ENCODE measurements at places on chromosomes 16 and 17. TPM values are rescaled to one million over a fixed set of nuclear protein-coding genes. Genes with fewer than 3 reads are reported as not detected.

The KRTAP9-2 gene
- not detected for polyA plus RNA-seq

The RNF227 gene
- polyA plus RNA-seq = 4.7 TPM

The ABCA10 gene
- 1.9 TPM for polyA plus RNA-seq

The SLC5A10 gene
- 0.55 TPM for polyA plus RNA-seq

The RHBDF1 gene
- 30.4 TPM for polyA plus RNA-seq

The CFAP97D1 gene
- polyA plus RNA-seq = 0.10 TPM

The KCNAB3 gene
- polyA plus RNA-seq = 10.6 TPM

The UNC45B gene
- 0.16 TPM for polyA plus RNA-seq

The NOD2 gene
- 0.30 TPM for polyA plus RNA-seq

The IL34 gene
- polyA plus RNA-seq = 0.87 TPM

- no peak for DNase-seq
Observed at GRCh38 chr16:86865851-86866662, 287.7 kb downstream of the FOXL1 start.

DNA sequence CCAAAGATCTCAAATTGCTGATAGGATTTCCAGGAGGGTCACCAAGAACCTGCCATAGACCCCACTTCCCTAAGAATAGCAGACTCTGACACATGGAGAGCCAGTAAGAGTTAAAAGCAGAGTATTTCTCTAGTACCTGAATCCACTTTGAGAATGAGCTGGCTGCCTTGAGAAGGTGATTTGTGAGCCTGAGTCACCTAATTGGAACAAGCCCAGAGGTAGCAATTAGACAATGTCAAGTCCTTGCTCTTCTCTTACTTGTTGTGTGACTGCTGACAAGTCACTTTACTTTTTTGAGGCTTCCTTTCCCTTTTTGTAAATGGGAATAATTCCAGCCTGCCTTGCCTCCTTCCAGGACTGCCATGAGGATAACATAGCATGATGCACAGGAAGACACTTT lies 76.1 kb upstream of the ASIC2 start:
- DNase-seq = no peak

GRCh38 chr17:8285270-8286181 lies 2.9 kb upstream of the RANGRF start:
- no peak for DNase-seq

DNA sequence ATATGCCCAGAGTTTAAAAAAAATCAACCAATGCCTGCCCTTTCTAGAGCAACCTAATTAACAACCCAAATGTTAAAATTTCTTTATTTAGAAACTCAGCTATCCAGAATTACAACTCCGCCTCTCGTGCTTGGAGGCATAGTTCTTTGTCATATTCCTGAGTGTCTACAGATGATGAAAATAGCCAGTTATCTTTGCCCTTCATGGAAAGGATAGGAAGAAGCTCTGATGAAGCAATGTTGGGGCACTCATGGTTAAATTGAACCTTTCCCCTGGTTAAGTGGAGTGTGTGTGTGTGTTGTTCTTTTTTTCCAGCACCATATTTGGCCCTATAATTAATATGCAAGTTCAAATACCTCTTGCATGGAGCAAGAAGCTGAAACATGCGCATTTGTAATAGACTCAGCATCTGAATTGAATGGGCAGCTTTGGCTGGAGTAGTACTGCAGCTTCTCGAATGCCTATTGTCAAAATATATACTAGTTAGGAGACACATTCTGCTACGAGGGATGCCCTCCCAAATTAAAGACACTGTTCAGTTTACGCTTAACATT lies 506.2 kb downstream of the WWOX start:
- no peak for DNase-seq

DNA sequence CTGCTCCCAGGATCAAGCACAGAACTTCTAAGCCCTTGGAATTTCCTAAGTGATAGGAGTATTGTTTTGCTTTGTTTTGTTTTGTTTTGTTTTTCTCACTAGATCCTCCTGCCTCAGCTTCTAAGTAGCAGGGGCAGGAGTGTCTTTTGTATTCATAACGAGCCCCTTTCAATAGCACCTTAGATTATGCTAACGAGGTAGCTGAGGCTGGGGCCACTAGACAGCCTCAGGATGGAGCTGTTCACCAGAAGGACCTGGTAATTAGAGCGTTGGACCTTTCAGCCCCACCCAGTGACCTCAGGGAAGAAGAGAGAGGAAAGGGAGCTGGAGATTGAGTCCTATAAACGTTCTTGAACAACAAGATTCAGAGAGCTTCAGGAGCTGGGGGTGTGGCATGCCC lies 43.6 kb downstream of the IKZF3 start:
- DNase-seq = no peak

DNA sequence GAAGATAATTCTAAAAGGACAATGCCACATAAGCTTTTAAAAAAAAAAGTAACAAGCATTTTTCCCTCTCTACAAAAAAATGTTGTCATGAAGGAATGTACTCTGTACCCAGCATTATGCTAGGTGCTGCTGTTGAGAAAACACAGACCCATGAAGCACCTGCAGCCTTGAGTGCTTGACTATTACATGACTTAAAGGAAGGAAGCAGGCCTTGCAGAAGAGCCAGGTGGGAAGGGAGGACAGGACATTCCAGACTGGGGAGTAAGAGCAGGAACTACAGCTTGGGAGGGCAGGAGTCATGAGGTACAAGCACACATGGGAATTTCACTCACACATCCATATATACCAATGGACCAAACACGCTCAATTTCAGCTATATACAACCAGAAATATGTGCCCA lies 3.8 kb downstream of the MYO1D start:
- DNase-seq = no peak

DNA sequence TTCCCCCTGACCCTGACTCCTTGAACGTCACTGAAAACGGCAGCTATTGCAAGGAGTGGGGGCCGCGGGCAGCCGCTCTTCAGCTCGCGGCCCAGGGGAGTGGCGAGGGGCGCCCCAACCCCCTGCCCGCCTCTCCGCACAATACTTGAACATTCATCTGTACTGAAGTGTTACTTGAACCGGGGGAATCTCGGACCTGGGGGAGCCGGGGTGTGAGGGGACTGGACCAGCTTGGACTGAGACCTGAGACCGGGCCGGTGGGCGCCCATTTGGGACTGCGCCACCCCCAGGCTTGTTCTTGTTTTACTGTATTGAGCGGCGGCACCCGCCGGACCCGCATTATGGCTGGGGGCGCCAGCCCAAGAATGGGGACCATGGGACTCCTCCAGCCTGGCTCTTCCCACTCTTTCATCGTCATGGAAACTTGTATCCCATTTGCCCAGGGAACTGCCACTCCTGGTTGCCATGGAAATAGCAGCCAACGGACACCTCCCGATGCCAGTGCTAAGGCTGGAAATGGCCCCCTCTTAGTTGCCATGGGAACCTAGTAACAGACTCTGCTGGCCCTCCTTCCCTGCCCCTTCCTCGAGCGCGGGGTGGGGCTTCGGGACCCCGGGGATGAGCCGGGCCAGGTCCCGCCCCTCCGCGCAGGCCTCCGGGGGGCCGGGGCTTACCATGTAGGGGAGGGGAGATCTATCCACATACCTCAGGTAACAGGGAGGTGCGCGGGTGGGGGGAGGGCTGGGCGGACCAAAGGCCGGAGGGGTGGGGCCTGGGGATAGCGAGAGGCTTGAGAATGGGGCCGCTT lies 805 bp upstream of the ORAI3 start:
- DNase-seq = peak; percentile 99

- no peak for DNase-seq
Observed at GRCh38 chr17:76276461-76277299, 11.5 kb downstream of the UBALD2 start.

DNA sequence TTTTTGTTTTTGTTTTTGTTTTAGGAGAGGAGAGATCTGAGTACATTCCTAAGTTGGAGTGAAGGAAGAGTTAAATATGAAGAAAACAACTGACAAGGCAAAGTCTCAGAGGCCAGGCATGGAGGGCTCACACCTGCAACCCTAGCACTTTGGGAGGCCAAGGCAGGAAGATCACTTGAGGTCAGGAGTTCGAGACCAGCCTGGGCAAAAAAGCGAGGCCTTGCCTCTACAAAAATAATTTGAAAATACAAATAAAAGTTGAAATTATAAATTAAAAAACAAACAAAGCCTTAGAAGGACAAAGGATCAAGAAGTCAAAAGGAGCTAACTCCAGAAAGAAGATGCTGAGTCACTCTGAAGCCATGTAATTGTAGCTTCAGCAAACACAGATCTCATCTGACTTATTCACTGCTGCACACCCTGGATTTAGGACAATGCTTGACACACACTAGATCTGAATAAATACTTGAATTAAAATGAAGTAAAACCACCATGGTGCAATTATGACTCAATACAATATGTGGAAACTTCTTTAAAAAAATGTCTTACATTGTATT lies 9.1 kb downstream of the CEP20 start:
- DNase-seq = no peak

Data from renal pelvis (tissue), 12 donors.